Common myeloid progenitor, CD34-positive (primary cell): ENCODE measurements at places on chromosomes 2 and 18.
A peak's percentile ranks its signal among the peaks of the same experiment; 100 is the strongest.

DNA sequence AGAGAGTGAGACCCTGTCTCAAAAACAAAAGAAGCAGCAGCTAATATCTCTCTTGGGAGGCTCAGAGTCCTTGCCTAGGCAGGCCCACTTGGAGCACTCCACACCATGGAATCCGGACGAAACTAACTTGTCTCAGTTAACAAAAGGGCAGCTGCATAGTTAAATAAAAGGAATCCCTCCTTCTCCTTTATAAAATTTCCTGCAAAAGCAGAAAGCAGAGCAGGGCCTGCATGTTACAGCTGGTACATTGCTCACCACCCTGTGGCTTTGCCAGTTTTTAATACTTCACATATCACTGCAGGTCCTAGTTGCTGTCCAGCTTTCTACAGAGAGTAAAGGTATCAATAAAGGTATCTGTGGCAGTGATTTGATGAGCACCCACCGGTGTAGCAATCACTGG lies 93.6 kb downstream of the ASAP2 start:
- DNase-seq, result no peak

DNA sequence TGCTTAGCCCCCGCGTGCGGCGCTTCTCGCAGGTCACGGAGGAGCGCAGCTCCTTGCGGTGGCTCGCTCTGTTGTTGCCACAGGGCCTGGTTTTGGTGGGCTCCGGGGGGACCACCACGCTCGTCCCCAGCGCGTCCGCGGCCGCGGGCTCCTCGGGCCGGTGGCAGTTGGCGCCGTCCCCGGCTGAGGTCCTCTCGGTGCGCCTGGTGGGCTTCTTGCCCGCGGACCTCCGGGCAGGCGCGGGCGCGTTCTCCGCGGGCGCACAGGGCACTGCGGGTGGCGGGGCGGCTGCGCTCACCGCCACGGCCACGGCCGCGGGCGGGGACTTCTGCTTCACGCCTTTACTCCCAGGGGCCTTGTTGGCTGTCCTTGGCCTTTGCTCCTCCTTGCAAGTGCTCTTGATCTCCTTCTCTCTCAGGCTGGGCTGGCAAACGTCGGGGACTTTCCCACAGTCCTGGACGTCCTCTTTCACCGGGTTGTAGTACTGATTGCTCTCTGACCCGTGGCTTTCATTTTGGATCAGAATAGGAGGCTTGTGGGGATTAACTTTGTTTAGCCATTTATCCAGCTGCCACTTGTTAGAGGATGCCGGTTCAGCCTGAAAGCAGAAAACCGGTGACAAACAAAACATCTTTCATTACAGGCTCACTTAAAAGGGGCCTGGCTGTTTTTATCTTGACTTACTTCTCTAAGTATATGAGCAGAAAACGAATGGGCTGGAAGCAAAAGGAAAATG lies 104.0 kb upstream of the REV1 start:
- DNase-seq, result no peak

GRCh38 chr2:150438654-150439053 lies 48.8 kb downstream of the RND3 start:
- no peak for DNase-seq

DNA sequence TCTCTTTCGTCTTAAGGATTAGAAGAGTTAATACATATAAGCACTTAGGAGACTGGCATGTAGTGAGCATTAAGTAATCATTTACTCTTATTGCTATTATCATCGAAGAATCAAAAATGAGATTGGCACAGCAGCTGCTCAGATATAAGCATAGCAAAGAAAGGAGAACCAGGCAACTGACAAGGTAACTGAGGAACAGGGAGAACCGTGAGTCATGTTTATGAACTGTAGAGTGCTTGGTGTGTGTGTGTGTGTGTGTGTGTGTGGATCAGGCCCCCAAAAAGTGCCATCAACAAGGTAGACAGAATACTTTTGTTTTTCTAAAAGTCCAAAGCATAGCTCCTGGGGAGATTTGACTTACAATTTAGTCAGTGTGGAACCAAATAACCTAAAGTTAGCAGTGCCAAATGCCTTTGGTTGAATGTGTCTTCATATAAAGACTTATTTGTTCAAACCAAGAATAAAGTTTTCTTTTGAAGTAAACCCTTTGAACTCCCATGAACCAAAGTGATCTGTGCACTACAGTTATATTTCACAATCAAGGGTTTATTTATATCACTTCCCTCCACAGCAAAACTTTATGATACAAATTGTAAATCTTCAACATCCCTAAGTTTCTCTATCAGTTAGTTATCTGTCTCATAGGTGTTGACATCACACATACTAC lies 660.6 kb downstream of the NYAP2 start:
- no peak for DNase-seq

GRCh38 chr2:239142806-239143205 lies 258.0 kb downstream of the HDAC4 start:
- DNase-seq, result no peak

GRCh38 chr2:240624950-240625621 lies at the start of gene GPR35:
Gene GPR35 (plus strand): TSS chr2:240625480. CDS start chr2:240629953, 4,473 bp downstream.
- DNase-seq, result peak; percentile 91

DNA sequence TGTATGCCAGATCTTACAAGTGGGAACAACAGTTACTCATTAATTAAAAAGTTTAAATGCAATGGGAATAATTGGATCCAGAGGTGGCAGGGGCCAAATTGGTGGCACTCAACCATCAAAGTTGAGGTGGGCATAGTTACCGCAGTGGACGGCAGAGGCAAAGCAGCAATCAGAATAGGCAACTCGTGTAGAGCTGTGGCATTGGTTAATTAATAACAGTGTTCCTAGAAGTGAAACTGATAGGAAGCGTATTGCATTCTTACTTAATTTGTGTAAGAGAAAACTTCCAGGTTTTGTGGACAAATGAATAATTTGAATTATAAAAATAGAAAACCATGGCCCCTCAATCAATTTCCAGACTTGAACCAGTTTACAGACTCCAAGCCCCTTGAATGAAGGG lies 1068.2 kb upstream of the ACVR2A start:
- DNase-seq, result no peak

DNA sequence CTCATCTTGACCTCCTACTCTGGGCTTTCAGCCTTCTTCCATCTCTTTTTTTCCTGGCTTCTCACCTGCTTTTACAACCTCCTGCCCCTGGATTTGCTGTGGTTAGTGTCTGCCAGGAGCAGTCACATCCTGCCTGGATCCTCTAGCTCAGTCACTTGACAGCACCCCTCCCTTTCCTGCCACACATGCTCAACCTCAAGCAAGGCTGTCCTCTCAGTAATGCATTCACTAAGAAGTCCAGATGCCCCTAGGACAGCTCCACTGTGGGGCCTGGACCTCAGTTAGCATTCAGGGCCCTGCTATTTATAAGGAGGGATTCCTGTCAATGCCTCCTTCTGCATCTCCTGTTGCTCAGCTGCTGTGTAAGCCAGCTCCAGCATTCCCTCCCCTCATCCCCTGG lies 275.5 kb downstream of the SMAD2 start:
- DNase-seq, result no peak

DNA sequence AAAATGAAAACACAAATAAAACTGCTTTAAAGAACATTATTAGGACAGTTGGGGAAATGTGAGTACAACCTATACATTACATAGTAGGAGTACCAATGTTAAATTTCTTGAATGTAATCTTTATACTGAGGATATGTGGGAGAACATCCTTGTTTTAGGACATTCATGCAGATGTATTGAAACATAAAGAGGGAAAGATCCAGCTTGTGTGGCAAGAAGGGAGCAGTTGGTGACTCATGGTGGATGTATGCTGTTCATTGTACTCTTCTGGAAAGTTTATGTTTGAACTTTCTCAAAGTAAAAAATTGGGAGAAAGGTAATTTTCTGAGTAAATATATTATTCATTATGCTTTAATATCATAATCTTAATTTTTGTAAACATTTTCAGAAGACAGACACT lies 132.1 kb upstream of the DLGAP1 start:
- no peak for DNase-seq

DNA sequence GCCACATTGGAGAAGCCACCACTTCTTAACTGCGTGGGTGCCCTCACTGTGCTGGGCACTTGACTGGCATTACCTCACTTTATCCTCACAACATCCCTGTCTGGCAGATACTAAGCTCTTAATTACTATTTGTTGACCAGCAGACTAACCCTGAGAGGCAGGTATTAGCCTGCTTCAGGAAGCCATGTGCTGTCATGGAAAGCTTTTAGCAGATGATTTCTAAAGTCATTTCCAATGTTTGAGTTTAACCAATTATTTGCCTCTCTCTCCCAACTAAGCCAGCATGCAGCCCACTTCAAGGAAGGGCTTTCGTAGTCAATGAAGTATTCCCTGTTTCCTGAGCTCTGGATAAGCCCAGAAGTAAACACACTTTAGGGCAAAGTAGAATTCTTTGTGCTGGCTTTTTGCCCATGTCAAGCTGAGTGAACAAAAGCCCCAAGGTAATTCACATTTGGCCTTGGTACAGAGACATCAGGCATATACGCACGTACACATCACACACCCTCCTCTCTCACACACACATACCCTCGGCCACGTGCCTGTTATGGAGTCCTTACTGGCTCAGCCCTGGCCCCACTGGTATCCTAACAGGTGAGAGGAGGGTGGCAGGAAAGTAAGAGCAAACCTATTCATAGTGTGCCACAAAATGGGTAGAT lies 108.6 kb downstream of the C1D start:
- no peak for DNase-seq

GRCh38 chr2:85078536-85078935 lies 54.7 kb upstream of the TCF7L1 start:
- DNase-seq, result no peak

- no peak for DNase-seq
Observed at GRCh38 chr2:162677476-162677875, 161.1 kb downstream of the KCNH7 start.
